OCI-LY7 (cell line): ENCODE measurements at places on chromosomes 7 and 10.

- DNase-seq: no peak
These were observed 1011.3 kb downstream of the XPNPEP1 start for GRCh38 chr10:108911814-108912541.

DNA sequence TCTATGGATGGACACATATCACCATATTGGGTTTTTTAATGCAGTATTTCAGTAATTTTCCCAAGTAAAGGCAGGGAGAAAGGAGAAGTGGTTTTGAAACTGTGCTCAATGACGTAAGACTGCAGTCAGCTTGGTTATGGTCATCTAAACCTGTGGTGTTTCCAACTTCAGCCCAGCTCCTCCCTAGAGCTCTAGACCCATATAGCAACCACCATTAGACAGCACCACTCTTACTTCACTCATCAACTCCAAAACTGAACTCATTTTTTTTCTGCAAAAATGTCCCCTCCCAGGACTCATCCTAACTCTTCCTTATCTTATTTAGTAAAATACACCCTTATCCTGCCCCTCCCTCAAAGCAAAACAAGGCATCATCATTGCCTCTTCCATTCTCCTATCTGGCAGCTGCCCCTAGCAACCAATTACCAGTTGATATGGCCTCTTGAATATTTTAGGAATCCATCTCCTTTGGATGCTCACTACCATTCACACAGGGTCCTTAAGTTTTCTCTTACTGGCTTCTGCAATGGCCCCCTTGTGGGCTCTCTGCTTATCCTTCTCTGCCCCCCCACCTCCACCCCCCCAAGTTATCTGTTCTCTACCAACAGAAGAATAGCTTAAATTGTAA lies 1.5 kb upstream of the RALA start:
- DNase-seq: no peak

DNA sequence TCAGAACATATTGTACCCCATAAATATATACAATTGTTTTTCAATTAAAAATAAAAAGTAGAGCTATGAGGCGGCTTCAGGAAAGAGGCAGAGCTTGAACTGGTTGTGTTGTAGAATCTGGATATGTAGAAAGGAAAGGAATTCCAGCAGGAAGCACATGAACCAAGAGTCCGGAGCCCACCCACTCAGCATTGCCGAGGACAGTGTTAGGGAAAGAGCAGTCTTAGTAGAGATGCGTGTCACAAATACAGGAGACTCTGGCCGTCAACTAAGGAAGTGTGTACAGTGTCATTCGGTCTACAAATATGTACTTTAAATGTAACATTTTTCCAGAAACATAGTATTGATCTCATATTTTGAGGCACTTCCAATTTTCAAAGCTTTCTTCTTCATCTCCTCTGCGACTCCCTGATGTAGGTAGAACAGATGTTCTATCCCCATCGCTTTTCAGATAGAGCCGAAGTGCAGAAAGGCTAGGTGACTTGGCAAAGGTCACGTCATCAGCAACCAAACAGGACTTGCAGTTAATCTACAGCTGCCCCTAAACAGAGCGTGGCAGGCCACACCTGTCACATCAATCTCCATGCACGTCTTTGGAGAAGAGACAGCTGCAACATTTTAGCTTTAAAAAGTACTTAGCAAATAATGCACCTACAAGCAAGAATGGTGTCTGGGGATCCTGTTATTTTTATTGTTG lies 25.3 kb upstream of the GJD4 start:
- DNase-seq: no peak

- DNase-seq: no peak
These were observed 952.7 kb upstream of the KCND2 start for GRCh38 chr7:119320316-119320715.

GRCh38 chr7:68441645-68442044 lies 1156.6 kb upstream of the AUTS2 start:
- DNase-seq: no peak

GRCh38 chr10:33482486-33482885 lies 148.0 kb upstream of the NRP1 start:
- DNase-seq: no peak

- no peak for DNase-seq
These were observed 10.4 kb downstream of the ATG9B start for GRCh38 chr7:151013733-151014497.

GRCh38 chr7:101165958-101166647 lies 734 bp upstream of the VGF start:
- no peak for DNase-seq

GRCh38 chr10:21432266-21432665 lies 93.2 kb downstream of the SKIDA1 start:
- no peak for DNase-seq

DNA sequence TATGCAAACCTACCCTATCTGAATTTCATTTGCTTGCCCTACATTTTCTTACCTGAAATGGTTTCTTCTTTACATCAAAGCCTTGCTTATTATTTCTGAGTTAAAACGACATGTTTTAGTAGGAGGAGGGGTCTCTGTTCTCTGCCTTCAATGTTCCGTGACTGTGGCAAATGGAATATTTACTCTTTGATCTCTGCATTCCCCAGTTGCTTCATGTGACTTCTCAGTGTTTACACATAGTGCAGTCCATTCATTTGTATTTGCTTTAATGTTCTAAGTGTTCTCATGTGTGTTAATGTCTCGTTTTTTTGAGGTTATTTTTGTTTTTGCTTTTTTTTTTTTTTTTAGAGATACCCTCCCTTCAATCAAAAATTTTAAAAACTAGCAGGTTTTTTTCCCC lies 75.8 kb downstream of the GNAI1 start:
- no peak for DNase-seq
